IPS-NIHi11 (cell line): ENCODE measurements at places on chromosomes 5 and 9.

GRCh38 chr9:129281506-129282145 is 103.6 kb upstream of the IER5L start:
- DNase-seq = no peak

DNA sequence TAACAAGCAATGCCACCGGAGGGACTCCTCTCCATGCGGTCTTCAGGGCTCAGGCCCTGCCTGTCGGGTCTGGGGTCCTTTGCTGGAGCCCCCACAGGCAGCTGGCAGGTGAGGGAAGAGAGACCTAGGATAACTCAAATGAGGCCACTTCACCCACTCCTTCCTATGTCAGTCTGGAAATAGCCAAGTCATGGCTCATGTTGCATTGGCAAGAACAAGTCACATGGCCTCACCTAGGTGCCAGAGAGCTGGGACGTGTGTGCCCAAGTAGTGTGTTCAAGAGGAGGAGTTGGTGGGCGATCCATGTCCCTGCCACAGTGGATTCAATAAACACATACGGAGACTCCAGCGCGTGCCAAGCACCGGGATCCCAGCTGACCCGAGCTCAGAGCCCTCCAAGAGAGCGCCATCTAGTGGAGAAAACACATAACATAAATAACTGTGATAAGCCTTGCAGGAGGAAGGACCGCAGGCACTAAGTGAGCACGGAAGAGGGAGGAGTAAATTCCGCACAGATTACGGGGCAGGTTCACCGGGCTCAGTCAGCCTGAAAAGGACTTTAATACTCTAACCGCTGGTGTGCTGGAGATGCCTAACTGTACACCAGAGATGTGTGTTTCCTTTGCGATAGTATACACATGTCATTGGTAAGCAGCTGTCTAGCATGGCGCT is 580.8 kb downstream of the CCDC171 start:
- peak; percentile 85 for DNase-seq

- DNase-seq = no peak
These were observed 76.7 kb downstream of the FAM170A start for GRCh38 chr5:119706049-119706448.

DNA sequence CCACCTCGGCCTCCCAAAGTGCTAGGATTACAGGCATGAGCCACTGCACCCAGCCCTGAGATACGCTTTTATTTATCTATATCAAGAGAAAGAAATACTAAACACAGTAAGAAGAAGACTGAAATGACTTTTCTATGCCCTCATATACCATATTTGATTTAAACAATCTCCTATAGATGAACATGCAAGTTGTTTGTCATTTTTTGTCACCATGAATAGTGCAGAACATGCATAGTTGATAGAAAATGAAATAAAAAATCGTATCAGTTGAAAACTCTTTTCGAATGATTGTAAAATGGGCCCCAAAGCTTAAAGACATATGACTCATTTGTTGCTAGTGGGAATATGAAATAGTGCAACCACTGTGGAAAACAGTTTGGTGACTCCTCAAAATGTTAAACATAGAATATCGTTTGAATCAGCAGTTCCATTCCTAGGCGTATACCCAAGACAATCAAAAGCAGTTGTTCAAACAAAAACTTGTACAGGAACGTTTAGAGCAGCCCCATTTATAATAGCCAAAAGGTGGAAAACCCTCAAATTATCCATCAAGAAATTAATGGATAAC is 61.4 kb upstream of the ANKH start:
- no peak for DNase-seq

- DNase-seq = no peak
These were observed 48.2 kb downstream of the ROPN1L start for GRCh38 chr5:10489810-10490426.

DNA sequence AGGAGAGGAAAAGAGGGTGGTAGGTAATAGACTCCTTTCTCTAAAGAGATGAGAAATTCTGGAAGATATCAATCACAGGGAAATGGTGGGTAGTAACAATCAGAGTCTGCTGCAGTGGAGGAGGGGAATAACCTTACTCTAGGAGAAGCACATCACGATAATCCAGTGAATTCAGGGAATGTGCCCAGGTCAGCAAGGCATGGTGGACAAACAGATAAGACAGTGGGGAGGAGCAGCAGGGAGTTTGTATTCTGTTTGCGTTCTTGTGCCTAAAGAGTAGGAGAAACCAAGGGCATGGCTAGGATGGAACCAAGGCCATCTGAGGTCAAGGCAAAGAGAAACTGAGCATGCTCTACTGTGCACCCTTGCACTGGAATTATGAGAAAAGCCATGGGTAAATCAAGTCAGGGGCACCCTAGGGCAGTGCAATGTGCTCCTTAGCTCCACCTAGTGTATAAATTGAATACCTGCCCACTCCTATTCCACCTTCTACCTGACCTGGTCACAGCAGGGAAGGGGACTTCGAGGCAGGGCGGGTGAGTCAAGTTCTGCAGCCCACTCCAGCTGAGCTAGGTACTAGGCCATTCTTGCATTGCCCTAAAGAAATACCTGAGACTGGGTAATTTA is 31.6 kb downstream of the RETREG1 start:
- peak; percentile 58 for DNase-seq

- DNase-seq = no peak
These were observed 2.4 kb downstream of the SOWAHA start for GRCh38 chr5:132815454-132815853.

DNA sequence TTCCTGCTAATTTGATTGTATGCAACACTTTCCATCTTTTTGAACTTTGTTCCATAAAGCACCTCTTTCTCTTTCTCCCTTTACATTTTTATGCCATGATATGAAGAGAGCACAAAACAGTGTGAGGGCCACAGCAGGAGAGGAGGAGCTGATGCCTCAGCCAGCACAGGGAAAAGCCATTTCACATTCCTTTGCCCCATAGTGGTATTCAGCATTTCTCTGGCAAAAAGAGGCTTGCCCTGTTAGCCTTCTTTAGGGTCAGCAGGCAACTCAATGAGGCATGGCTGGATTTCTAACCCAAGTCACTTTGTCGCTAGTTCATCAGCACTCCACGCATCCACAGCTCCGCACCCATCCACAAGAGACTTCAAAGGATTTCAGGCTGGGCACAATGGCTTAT is 23.1 kb upstream of the TRPC7 start:
- no peak for DNase-seq

GRCh38 chr5:6829150-6829784 is 116.0 kb downstream of the TENT4A start:
- no peak for DNase-seq

DNA sequence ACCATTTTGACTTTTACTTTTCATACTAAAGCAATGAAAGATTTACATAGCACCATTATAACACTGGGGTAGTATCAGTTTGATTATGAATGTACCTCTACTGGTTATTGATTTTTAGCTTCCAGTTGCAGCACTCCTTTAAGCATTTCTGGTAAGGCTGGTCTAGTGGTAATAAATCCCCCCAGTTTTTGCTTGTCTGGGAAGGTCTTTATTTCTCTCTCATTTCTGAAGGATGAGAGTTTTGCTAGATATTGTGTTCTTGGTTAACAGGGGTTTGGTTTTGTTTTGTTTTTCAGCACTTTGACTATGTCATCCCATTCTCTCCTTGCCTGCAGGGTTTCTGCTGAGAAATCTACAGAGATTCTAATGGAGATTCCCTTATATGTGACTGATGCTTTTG is 26.9 kb upstream of the IGFBPL1 start:
- DNase-seq = no peak

GRCh38 chr9:1208157-1208556 is 158.0 kb downstream of the DMRT2 start:
- no peak for DNase-seq

GRCh38 chr5:164306662-164307061 is 801.2 kb downstream of the MAT2B start:
- no peak for DNase-seq

DNA sequence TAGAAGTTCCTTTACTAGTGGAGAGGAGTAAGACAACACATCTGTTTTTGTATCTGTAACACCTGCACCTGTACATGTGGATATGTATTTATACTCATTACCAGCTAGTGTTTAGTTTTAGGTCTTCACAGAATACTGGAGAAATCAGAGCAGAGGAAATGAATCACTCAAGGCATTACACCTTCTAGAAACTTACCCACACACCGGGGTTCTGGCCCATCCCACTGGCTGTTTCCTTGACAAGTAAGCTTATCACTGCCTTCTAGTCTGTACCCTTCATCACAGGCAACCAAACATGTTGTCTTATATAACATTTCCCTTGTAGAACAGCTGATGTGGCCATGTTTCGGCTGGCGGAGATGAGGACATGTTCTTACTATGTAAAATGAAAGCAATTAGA is 76.7 kb downstream of the SVEP1 start:
- DNase-seq = no peak

GRCh38 chr9:107323836-107324585 is 40.9 kb downstream of the RAD23B start:
- DNase-seq = no peak

GRCh38 chr9:77161191-77161590 is 16.1 kb upstream of the VPS13A start:
- DNase-seq = no peak

DNA sequence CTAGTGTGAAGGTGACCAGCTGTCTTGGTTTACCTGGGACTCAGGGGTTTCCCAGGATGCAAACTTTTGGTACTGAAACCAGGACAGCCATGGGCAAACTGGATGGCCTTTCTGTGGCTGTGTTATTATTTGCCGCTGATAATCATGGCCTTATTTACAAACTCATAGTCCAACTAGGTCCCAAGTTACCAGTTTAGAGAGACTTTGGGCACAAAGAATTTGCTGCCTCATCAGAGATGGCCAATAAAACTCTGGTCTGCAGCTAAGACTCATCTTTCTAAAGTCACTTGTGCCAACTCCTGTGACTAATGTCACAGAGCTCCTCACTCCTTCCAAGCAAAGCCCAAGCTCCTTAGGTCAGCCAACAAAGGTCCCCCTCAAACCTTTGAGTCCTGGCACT is 47.5 kb upstream of the PLPP6 start:
- no peak for DNase-seq

- no peak for DNase-seq
These were observed 29.8 kb downstream of the DAB2 start for GRCh38 chr5:39394946-39395345.

GRCh38 chr5:72040513-72040912 is 66.8 kb upstream of the MAP1B start:
- no peak for DNase-seq
